ENCODE measurements at places on chromosomes 7 and 10. TPM values are rescaled to one million over a fixed set of nuclear protein-coding genes. Genes with fewer than 3 reads are reported as not detected.

The SKIDA1 gene
- total RNA-seq = 0.11 TPM

The RHBDD2 gene
- total RNA-seq = 18.1 TPM

The ACSM6 gene
- total RNA-seq = not detected

The FGL2 gene
- 1.6 TPM for total RNA-seq

The SPDYE2B gene
- total RNA-seq = not detected

The LRRC18 gene
- total RNA-seq = 0.16 TPM

The CABCOCO1 gene
- not detected for total RNA-seq

The CACNB2 gene
- total RNA-seq = not detected

DNA sequence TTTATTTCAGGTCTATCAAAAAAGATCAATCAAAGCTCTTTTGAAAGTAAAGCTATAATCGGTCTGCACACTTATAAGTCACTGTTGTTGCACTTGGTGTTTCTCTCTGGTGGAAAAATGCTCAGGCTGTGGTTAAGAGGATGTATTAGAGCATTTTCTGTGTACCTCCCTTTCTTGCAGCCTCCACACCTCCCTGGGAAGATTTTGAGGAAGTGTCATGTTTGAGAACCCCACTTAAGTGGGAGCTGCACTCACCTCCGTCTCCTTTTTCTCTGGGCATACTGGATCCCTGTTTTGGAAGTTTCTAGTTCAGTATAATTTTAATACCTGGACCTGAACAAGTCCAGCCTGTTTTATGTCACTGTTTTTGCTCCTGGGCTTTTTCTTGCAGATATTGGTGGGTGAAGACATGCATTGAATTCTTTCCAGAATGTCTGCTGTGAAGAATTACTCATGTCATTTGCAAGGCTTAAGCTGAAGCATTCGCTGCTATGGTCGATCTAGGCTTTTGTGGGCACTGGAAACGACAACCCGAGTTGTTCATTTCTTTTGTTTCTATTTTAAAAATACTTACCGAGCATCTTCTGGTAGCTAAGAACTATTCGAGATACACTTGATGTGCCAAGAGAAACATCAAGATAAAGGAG, 36.6 kb downstream of the TCF7L2 start:
- H3K27me3 ChIP-seq = peaks cover 64% of the 10 kb centered on the region
- H3K4me3 ChIP-seq = no peak overlapping the region
- no peak for DNase-seq
- peaks cover 15% of the 10 kb centered on the region for H3K4me1 ChIP-seq
- H3K36me3 ChIP-seq = no peaks in the 10 kb centered on the region
- no peak overlapping the region for H3K27ac ChIP-seq

- no peaks in the 10 kb centered on the region for H3K4me1 ChIP-seq
- H3K4me3 ChIP-seq = no peak within 1 kb of the TSS
- H3K27ac ChIP-seq = no peak within 1 kb of the TSS
- no peaks in the 10 kb centered on the region for H3K36me3 ChIP-seq
- peaks cover 40% of the 10 kb centered on the region for H3K27me3 ChIP-seq
Observed at GRCh38 chr10:93601146-93601773, at the start of gene RBP4. Gene RBP4 (minus strand): TSS chr10:93601235. CDS start chr10:93601028, 207 bp downstream.

GRCh38 chr7:117731455-117731854, 141.8 kb downstream of the CTTNBP2 start:
- no peak for DNase-seq
- no peaks in the 10 kb centered on the region for H3K4me1 ChIP-seq
- no peak overlapping the region for H3K27ac ChIP-seq
- peaks cover 7% of the 10 kb centered on the region for H3K27me3 ChIP-seq
- no peaks in the 10 kb centered on the region for H3K36me3 ChIP-seq
- no peak overlapping the region for H3K4me3 ChIP-seq

- H3K27me3 ChIP-seq = peaks cover 2% of the 10 kb centered on the region
- H3K36me3 ChIP-seq = no peaks in the 10 kb centered on the region
- no peak overlapping the region for H3K4me3 ChIP-seq
- peaks cover 11% of the 10 kb centered on the region for H3K4me1 ChIP-seq
Observed at GRCh38 chr10:124020981-124021815, 72.2 kb downstream of the CHST15 start.

DNA sequence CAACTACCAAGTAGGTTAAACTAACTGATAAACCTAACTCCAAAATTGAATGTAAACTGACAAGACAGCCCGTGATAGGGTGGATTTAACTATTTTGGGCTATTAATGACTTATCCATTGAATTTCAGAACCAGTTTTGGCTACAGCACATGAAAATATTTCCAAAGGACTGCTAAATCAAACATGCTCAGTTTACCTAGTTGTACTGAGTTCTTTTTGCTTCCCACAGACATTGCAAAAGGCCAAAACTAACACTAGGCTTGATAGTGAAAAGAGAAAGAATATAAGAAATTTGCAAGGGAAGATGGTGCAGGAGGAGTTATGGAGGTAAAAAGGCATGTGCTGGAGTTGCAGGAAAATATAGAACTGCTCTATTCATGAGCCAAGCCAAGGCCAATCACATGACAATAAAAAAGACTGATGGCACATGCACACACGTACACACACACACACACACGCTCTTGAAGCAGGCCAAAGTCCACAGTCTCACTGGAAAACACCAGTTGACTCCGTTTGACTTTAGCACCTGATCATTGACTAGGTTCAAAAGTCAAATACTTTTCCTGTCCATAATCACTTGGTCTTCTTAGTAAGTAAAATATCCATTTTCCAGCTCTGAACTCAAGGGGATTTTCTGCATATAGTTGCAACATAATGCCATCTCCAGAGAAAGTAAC, 76.0 kb upstream of the AGBL3 start:
- peaks cover 7% of the 10 kb centered on the region for H3K4me1 ChIP-seq
- no peak overlapping the region for H3K4me3 ChIP-seq
- no peaks in the 10 kb centered on the region for H3K36me3 ChIP-seq
- no peaks in the 10 kb centered on the region for H3K27me3 ChIP-seq
- no peak overlapping the region for H3K27ac ChIP-seq

- no peak for DNase-seq
- H3K4me1 ChIP-seq = peaks cover 26% of the 10 kb centered on the region
- no peak overlapping the region for H3K4me3 ChIP-seq
- no peak overlapping the region for H3K27ac ChIP-seq
- no peaks in the 10 kb centered on the region for H3K36me3 ChIP-seq
Observed at GRCh38 chr7:73828107-73828803, 2.5 kb upstream of the CLDN4 start.

- no peak overlapping the region for H3K4me3 ChIP-seq
- no peak for DNase-seq
- H3K27me3 ChIP-seq = no peaks in the 10 kb centered on the region
- H3K36me3 ChIP-seq = no peaks in the 10 kb centered on the region
Observed at GRCh38 chr7:119935418-119936025, 337.5 kb upstream of the KCND2 start.

GRCh38 chr7:27996141-27996540, 184.5 kb downstream of the JAZF1 start:
- DNase-seq = no peak
- no peaks in the 10 kb centered on the region for H3K27me3 ChIP-seq
- no peak overlapping the region for H3K4me3 ChIP-seq
- no peaks in the 10 kb centered on the region for H3K36me3 ChIP-seq
- H3K27ac ChIP-seq = no peak overlapping the region

GRCh38 chr7:30390736-30391636, 87.6 kb downstream of the NOD1 start:
- H3K27ac ChIP-seq = no peak overlapping the region
- H3K4me1 ChIP-seq = no peaks in the 10 kb centered on the region
- no peak overlapping the region for H3K4me3 ChIP-seq
- H3K27me3 ChIP-seq = no peaks in the 10 kb centered on the region
- DNase-seq = no peak

DNA sequence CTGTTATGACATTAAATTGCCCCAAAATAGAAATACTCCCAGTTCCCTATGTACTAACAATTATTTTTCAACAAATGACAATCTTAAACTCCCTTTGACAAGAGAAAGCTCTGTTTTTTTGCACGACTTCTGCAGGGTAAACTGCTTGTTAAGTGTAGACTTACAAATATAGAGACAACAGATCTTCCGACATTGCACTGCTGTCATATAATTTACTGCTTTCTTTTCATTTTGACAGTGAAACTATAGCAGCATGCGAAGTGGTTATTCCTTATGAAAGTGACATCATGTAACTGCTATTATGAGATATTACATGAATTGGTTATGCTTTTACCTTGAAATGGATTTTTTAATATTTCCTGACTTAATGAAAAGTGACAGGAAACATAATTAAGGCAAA, 659.9 kb downstream of the SDK1 start:
- no peaks in the 10 kb centered on the region for H3K4me1 ChIP-seq
- DNase-seq = no peak
- H3K4me3 ChIP-seq = no peak overlapping the region
- no peaks in the 10 kb centered on the region for H3K36me3 ChIP-seq
- H3K27me3 ChIP-seq = no peaks in the 10 kb centered on the region

DNA sequence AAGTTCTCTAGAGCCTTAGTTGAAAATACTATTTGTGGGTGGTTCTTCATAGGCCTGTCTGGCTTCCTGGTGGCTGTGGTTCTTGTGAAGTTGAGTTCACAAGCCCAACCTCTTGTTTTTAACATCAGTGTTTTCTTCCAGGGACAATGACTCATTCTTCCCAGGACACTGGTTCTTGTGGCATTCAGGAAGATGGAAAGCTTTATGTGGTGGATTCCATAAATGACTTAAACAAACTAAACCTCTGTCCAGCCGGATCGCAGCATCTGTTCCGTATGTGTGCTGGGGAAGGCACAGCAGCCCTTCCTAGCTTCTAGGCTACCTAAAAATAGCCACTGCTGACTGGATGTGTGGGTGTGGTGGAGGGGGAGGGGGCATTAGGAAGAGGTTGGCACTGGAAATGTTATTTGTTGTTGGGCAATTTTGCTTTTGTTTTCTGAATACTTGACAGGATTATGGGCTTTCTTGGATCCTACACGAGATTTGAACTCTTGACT, 3.9 kb downstream of the LSMEM1 start:
- peaks cover 6% of the 10 kb centered on the region for H3K4me1 ChIP-seq
- DNase-seq = no peak
- no peak overlapping the region for H3K27ac ChIP-seq
- no peaks in the 10 kb centered on the region for H3K36me3 ChIP-seq
- H3K4me3 ChIP-seq = no peak overlapping the region

- H3K27me3 ChIP-seq = peaks cover 10% of the 10 kb centered on the region
- H3K27ac ChIP-seq = no peak overlapping the region
- no peak overlapping the region for H3K4me3 ChIP-seq
Observed at GRCh38 chr10:131859341-131860020, 41.3 kb upstream of the PPP2R2D start.

DNA sequence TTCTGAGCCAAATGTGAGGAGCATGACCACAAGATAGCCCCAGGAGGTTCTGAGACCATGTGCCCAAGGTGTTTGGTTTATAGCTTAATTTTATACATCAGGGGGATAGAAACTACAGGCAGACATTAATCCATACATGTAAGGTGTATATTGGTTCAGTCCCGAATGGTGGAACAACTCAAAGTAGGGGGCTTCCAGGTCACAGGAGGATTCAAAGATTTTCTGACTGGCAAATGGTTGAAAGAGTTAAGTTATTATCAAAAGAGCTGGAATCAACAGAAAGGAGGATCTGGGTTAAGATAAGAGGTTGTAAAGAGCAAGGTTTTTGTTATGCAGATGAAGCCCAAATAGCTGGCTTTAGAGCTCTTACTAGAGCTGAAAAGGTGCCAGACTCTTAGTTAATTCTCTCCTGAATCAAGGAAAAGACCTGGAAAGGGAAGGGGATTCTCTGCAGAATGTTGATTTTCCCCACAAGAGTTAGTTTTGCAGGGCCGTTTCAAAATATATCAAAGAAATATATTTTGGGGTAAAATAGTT, 640.0 kb downstream of the IPMK start:
- no peaks in the 10 kb centered on the region for H3K27me3 ChIP-seq
- H3K36me3 ChIP-seq = no peaks in the 10 kb centered on the region
- H3K27ac ChIP-seq = no peak overlapping the region
- no peak overlapping the region for H3K4me3 ChIP-seq
- no peak for DNase-seq
- no peaks in the 10 kb centered on the region for H3K4me1 ChIP-seq

DNA sequence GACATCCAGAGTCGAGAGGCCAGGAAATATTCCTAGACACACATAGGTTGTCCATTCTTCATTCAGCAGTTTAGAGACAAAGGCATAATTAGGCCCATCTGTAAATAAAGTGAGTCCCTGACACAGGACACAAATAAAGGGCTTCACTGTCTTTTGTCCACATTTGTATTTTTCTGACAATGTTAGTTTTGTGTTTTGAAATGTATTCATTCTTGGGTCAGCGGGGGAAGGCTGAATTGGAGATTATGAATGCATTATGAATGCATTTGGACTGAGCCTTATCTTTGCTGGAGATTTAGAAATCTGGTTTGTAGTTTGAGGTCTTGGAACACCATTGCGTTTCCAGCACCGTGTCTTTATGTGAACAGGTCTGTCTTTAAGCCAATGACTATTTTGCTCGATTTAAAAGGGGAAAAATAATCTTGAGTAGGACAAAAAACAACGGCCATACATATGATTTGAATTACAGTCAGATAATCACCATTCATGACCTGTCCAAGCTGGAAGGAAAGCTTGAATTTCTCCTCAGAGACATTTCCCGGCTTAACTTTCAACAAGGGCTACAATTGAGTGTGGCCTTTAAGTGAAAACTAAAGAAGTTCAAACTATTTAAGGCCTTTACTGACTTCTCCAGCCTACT, 334.8 kb downstream of the WDR11 start:
- no peak overlapping the region for H3K4me3 ChIP-seq
- no peaks in the 10 kb centered on the region for H3K36me3 ChIP-seq
- H3K27me3 ChIP-seq = no peaks in the 10 kb centered on the region
- no peaks in the 10 kb centered on the region for H3K4me1 ChIP-seq
- DNase-seq = no peak

GRCh38 chr7:11751807-11752389, 80.1 kb downstream of the THSD7A start:
- DNase-seq = no peak
- H3K4me3 ChIP-seq = no peak overlapping the region
- no peak overlapping the region for H3K27ac ChIP-seq
- H3K4me1 ChIP-seq = no peaks in the 10 kb centered on the region

DNA sequence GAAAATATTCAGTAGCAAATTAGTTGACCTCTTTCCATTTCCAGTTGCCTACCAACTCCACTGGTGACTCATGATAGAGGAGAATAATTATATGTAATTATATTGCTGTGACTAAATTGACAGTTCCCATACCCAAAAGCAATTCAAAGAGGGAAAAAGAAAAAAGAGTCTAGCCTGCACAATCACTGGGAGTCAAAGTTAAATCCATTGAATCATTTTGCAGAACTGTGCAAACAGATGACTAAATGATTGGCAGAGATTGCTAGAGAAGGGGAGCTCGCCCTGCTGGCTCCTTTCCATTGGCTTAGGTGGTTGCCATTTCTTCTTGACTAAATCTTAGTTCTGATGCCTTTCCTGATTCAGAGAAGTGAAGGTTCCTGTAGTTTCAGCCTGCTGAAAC, 1228.6 kb upstream of the SORCS1 start:
- H3K4me3 ChIP-seq = no peak overlapping the region
- no peaks in the 10 kb centered on the region for H3K4me1 ChIP-seq
- H3K36me3 ChIP-seq = no peaks in the 10 kb centered on the region
- no peak overlapping the region for H3K27ac ChIP-seq

- DNase-seq = no peak
- H3K4me1 ChIP-seq = no peaks in the 10 kb centered on the region
- no peak overlapping the region for H3K27ac ChIP-seq
- H3K27me3 ChIP-seq = no peaks in the 10 kb centered on the region
Observed at GRCh38 chr7:80603940-80604339, 34.5 kb upstream of the CD36 start.

- no peak overlapping the region for H3K27ac ChIP-seq
- H3K4me1 ChIP-seq = no peaks in the 10 kb centered on the region
- no peaks in the 10 kb centered on the region for H3K36me3 ChIP-seq
Observed at GRCh38 chr10:18490755-18491154, 160.6 kb downstream of the NSUN6 start.

All from activated CD8-positive, alpha-beta T cell treated with anti-CD3 and anti-CD28 coated beads, Interleukin-2, amount 10 ng/mL, durations not matched to agents 7 days and 5 days (primary cell).